ENCODE measurements at places on chromosomes 2 and 18. TPM values are rescaled to one million over a fixed set of nuclear protein-coding genes. Genes with fewer than 3 reads are reported as not detected.

DNA sequence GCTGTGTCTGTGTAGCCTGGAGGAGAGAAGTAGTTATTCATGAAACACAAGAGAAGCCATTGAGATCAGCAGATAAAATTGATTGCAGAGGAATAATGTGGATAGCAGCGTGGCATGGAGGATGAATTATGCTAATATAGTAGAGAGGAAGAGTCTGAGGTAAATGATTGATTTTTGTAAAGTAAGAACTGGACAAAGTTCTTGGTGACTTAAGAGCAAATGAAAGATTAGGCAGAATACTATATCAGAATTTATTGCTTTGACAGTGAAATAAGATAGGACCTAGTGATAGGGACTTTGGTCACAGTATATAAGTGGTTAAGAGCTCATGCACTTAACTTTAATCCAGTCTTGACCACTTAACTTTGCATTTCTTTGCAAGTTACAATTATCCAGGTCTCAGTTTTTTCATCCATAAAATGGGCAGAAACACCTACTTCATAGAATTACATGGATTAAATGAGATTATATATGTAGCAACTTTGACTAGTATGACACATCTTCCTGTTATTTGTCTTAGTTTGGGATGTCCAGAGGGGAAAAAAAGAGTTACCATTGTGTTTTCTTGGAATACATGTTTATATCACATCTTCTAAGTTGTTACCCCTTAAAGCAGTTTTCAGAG lies 29.1 kb downstream of the ACVR2A start:
- peaks cover 13% of the 10 kb centered on the region for H3K4me1 ChIP-seq
- no peak overlapping the region for H3K4me3 ChIP-seq
- H3K27ac ChIP-seq = no peak overlapping the region
- no peaks in the 10 kb centered on the region for H3K27me3 ChIP-seq
- no peak for DNase-seq

The FAM237A gene
- not detected for total RNA-seq

DNA sequence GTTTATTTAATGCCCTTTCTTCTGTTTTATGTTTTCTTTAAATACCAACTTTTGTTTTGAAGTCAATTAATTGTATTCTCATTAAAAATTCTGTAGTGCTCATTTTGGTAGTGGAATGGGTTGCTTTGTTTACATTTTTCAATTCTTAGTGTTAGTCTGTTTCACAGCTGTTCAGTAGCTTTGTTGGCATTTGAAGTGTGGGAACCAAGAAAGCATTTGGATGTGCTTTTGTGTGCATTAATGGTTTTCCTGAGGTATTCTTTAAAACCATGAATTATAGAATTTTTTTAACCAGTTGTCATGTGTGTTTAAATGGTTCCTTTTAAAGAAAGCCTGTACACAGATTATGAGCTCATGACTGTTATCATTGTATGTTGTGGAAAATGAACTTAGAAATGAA lies 19.7 kb downstream of the MIB1 start:
- DNase-seq = no peak
- no peak overlapping the region for H3K4me3 ChIP-seq

The NCOA1 gene
- 53.9 TPM for total RNA-seq

DNA sequence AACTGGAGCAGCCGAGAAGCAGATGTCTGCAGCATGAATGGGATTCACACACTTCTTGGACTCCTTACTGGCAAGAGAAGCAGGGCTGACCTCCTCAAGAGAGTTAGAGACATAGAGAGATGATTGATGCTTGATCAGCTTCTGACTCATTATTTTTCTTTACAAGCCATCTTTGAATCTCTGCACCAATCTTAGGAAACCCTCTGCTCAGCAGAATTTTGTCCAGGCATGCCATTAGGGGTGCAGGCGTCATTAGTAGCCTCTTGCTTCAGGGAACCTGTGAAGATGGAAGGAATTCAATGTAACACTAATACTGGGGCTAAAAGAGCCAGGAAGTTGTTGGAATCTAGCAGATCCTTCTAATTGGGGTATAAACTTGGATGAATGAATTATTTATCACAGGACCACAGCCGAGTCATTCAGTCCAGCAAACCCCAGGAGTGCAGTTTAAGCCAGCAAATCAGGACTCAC lies 151.8 kb downstream of the MGAT5 start:
- H3K4me1 ChIP-seq = peaks cover 4% of the 10 kb centered on the region
- DNase-seq = no peak
- H3K4me3 ChIP-seq = no peak overlapping the region
- no peaks in the 10 kb centered on the region for H3K36me3 ChIP-seq
- no peak overlapping the region for H3K27ac ChIP-seq
- H3K27me3 ChIP-seq = no peaks in the 10 kb centered on the region

GRCh38 chr2:160719116-160719515 lies 225.5 kb upstream of the RBMS1 start:
- no peaks in the 10 kb centered on the region for H3K27me3 ChIP-seq
- no peak for DNase-seq
- no peak overlapping the region for H3K27ac ChIP-seq
- H3K4me1 ChIP-seq = no peaks in the 10 kb centered on the region
- no peaks in the 10 kb centered on the region for H3K36me3 ChIP-seq

DNA sequence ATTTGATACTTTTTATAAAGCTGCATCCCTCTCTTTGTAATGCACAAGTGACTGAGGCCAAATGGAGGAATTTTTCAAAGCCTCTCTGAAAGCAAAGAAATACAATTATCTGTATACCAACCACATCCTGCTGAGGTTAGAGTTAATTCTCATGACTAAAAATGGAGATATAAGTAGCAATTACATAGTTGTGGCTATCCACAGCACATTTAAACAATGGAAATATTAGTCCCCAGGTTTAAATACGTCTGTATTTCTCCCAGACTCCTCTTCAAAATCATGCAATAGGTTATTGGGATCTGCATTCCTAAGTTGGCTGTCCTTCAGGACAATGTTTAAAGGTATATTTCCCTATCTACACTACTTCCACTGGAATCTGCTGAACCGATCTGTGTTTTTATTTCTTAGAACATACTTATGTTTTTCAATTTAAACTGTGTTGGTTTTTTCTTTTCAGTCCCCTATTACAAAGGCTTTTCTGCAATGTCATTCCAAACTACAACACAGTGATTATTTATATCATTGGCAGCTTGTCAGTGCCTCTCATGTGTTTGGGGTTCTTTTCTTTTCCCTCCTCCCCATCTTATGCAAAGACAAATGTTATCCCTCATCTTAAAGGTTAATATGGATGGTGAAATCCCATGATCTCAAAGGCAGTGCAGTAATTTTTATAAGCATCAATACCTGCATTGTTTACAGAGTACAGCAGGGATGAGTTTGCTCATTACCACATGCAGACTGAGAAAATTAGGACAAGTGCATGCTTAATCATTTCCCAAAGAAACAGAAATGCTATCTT lies 134.8 kb upstream of the FSHR start:
- no peak overlapping the region for H3K27ac ChIP-seq
- DNase-seq = no peak
- H3K27me3 ChIP-seq = no peaks in the 10 kb centered on the region
- H3K36me3 ChIP-seq = no peaks in the 10 kb centered on the region
- H3K4me1 ChIP-seq = no peaks in the 10 kb centered on the region
- no peak overlapping the region for H3K4me3 ChIP-seq

The TYW5 gene
- total RNA-seq = 10.1 TPM

The DNAJC10 gene
- total RNA-seq = 104 TPM

The DOK6 gene
- total RNA-seq = 2.0 TPM

The MAPRE3 gene
- 8.0 TPM for total RNA-seq

The SEMA4F gene
- total RNA-seq = 6.8 TPM

- H3K36me3 ChIP-seq = no peaks in the 10 kb centered on the region
- peaks cover 19% of the 10 kb centered on the region for H3K4me1 ChIP-seq
- H3K27ac ChIP-seq = peak overlapping the region; percentile 41
- peak; percentile 19 for DNase-seq
These were observed 124.0 kb downstream of the GAREM1 start for GRCh38 chr18:32346671-32347070.

- H3K4me3 ChIP-seq = no peak overlapping the region
- no peak overlapping the region for H3K27ac ChIP-seq
- H3K27me3 ChIP-seq = no peaks in the 10 kb centered on the region
- no peaks in the 10 kb centered on the region for H3K4me1 ChIP-seq
These were observed 23.7 kb downstream of the TPGS2 start for GRCh38 chr18:36805105-36805504.

The ADGRF3 gene
- total RNA-seq = 0.40 TPM

- H3K27me3 ChIP-seq = no peaks in the 10 kb centered on the region
- H3K27ac ChIP-seq = no peak overlapping the region
- H3K4me3 ChIP-seq = no peak overlapping the region
- H3K4me1 ChIP-seq = no peaks in the 10 kb centered on the region
- DNase-seq = no peak
These were observed 57.8 kb downstream of the ADD2 start for GRCh38 chr2:70710038-70710690.

DNA sequence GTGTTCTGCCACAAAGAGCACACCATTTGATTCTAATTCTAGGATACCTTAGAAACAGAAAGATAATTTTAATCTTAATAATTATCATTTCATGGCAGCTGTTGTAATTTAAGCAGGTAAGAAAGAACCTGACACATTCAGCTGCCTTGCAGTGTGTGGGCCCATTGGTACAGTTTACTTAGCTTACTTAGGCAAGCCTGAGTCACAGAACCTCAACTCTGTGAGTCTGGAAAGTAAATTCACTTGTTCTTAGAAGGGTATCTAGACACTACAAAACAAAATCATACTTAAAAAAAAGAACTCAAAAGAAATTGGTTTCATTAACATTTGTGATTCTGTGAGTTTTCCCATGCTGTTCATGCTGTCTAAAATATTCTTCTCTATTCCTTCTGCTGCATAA lies 956.3 kb upstream of the SLC39A10 start:
- no peaks in the 10 kb centered on the region for H3K36me3 ChIP-seq
- DNase-seq = no peak
- H3K27me3 ChIP-seq = no peaks in the 10 kb centered on the region
- no peak overlapping the region for H3K27ac ChIP-seq
- H3K4me3 ChIP-seq = no peak overlapping the region

The CLEC4F gene
- total RNA-seq = not detected

DNA sequence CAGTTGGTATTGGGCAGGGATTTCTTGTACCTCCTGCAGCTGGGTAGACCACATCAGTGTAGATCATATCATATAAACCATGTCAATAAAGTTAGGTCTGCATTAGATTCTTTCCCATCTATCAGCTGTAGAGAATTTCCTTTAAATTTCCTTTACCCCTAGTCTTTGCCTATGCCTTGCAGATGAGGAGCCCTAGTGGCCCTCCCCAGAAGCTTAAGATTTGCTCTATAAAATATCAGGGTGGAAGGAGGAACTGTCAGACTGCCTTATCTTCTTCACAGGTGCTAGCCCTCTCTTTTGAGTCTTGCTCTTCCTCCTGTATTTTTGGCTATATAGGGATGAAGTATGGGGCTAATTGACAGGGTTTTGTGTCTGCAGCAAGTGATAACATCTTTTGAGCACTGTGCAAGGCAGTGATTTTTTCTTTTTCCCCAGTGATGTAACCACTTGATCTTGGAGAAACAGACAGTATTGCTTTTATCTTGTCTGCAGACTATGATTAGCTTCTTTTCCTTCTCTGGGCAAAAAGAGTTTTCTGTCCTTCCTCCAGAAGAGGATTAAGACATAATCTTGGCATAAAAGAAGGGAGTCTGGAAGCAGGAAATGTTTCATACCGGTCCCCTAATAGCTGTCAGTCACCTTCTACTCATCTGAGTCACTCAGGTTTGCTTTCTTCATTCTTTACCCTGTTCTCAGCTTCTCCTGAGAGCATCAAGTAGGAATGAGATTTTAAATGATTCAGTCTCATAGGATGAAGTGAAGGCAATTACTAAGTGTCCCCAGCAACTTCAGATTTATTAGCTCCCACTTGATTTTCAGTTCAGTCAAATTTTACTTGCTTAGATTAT lies 286.4 kb downstream of the CDH19 start:
- H3K36me3 ChIP-seq = no peaks in the 10 kb centered on the region
- no peaks in the 10 kb centered on the region for H3K4me1 ChIP-seq
- DNase-seq = no peak
- H3K4me3 ChIP-seq = no peak overlapping the region
- H3K27me3 ChIP-seq = no peaks in the 10 kb centered on the region

- peaks cover 12% of the 10 kb centered on the region for H3K4me1 ChIP-seq
- H3K36me3 ChIP-seq = no peaks in the 10 kb centered on the region
- H3K27ac ChIP-seq = no peak overlapping the region
These were observed 151.4 kb downstream of the CD8B2 start for GRCh38 chr2:106638580-106638979.

DNA sequence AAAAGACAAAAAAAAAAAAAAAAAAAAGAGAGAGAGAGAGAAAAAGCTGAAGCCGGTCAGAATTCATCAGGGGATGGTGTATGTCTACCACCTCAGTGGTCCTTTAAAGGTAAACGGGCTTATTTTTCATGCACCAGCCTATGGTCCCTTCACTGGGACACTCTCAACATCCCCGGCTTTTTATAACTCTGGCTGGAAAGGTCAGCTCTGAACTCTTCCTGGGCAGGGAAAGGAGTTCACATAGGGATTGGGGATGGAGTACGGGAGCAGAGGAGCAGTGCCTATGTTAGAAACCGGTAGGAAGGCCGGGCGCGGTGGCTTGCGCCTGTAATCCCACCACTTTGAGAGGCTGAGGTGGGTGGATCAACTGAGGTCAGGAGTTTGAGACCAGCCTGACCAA lies 10.3 kb upstream of the MALT1 start:
- no peaks in the 10 kb centered on the region for H3K36me3 ChIP-seq
- H3K4me1 ChIP-seq = no peaks in the 10 kb centered on the region
- no peak for DNase-seq
- H3K27me3 ChIP-seq = no peaks in the 10 kb centered on the region
- no peak overlapping the region for H3K4me3 ChIP-seq

DNA sequence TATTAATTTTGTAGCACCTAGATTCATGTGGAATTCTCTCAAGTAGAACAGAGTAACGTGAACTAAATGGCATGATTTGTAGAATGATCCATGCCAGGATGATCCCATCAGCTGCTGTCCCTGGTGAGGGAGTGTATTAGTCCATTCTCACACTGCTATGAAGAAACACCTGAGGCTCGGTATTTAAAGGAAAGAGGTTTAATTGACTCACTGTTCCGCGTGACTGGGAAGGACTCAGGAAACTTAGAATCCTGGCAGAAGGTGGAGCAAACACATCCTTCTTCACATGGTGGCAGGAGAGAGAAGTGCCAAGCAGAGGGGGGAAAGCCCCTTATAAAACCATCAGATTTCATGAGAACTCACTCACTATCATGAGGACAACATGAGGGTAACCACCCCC lies 312.6 kb downstream of the PTPRM start:
- no peaks in the 10 kb centered on the region for H3K36me3 ChIP-seq
- H3K27ac ChIP-seq = no peak overlapping the region
- H3K4me3 ChIP-seq = no peak overlapping the region

- no peaks in the 10 kb centered on the region for H3K36me3 ChIP-seq
- peaks cover 38% of the 10 kb centered on the region for H3K27me3 ChIP-seq
- no peak overlapping the region for H3K4me3 ChIP-seq
- H3K4me1 ChIP-seq = no peaks in the 10 kb centered on the region
- no peak overlapping the region for H3K27ac ChIP-seq
These were observed 6.8 kb upstream of the HS1BP3 start for GRCh38 chr2:20657522-20658235.

The C2orf42 gene
- 16.3 TPM for total RNA-seq

GRCh38 chr2:38509314-38509946 lies 93.3 kb downstream of the HNRNPLL start:
- no peak for DNase-seq
- H3K4me3 ChIP-seq = no peak overlapping the region
- no peaks in the 10 kb centered on the region for H3K27me3 ChIP-seq
- H3K4me1 ChIP-seq = no peaks in the 10 kb centered on the region
- no peaks in the 10 kb centered on the region for H3K36me3 ChIP-seq
- no peak overlapping the region for H3K27ac ChIP-seq
